ENCODE measurements at places on chromosomes 7 and 10. TPM values are rescaled to one million over a fixed set of nuclear protein-coding genes. Genes with fewer than 3 reads are reported as not detected.

DNA sequence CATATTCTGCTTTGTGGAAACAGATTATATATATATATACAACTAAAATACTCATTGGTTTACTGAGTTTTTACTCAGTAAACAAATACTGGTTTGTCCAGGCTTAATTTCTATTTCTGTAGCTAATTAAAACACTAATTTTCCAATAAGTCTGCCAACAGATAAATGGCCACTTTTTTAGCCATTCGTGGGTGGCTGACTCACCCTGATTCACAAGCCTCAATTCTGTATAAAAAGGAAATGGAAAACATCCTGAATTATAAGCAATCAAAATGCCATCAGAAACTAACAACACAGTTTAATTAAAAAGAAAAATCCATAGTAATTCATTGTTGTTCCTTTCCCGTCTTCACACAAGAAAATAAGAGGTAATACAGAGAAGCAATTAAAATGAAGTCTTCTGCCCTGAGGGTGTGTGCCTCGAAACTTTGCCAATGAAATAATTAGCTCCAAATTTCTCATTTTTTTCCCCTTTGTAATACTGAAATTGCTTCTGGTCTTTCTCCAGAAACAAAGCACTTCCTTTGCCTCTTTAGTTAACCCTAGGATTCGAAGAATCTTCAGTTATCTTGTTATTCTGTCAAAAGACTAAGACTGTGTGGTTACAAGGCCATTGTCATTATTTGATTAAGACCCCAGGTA lies 118.7 kb upstream of the PTN start:
- DNase-seq: no peak

- DNase-seq: no peak
Measured at GRCh38 chr10:5504146-5505072, 5.0 kb upstream of the CALML5 start.

- no peak for DNase-seq
Measured at GRCh38 chr7:157547611-157548010, 210.8 kb downstream of the DNAJB6 start.

GRCh38 chr7:5661942-5662341 lies 119.5 kb downstream of the RNF216 start:
- no peak for DNase-seq

DNA sequence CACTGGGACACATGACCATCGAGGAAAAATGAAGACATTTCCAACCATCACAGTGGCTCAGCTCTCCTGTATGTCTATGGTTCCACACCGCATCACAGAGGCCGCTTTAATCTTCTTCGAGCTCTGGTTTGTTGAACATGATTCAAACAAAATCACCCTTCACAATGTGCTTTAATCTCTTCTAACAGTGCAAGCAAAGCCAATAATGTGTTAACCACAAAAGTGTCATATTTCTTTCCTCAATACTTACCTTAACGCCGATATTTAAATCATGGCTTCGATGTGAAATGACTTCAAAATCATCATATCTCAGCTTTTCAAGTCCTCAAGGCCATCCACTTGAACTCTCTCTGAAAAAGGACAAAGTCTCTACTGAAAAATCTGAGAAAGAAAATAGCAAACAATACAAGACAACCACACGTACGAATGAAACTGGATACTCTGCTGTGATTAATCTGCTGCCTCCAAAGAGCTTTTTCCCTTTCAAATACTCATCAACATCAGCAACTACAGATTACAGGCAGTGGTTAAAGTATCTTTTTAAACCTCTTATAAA lies 23.0 kb upstream of the SVIL start:
- no peak for DNase-seq

DNA sequence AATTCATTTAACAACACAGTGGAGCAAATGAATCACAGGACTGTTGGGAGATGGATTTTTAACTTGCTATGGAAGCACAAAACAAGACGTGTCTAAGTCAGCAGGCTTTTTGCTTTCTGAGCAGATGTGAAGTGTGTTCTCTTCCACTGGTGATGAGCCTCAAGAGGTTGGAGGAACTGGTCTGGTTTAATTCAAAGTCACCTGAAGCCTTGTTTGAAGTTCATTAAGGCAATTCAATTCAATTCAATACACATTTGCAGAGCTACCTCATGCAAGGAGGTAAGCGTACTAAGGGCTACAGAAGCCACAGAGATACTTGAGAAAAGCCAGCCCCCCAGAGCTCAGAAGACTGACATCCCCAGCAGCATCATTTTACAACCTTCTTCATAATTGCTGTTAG lies 68.4 kb upstream of the PALS2 start:
- no peak for DNase-seq

DNA sequence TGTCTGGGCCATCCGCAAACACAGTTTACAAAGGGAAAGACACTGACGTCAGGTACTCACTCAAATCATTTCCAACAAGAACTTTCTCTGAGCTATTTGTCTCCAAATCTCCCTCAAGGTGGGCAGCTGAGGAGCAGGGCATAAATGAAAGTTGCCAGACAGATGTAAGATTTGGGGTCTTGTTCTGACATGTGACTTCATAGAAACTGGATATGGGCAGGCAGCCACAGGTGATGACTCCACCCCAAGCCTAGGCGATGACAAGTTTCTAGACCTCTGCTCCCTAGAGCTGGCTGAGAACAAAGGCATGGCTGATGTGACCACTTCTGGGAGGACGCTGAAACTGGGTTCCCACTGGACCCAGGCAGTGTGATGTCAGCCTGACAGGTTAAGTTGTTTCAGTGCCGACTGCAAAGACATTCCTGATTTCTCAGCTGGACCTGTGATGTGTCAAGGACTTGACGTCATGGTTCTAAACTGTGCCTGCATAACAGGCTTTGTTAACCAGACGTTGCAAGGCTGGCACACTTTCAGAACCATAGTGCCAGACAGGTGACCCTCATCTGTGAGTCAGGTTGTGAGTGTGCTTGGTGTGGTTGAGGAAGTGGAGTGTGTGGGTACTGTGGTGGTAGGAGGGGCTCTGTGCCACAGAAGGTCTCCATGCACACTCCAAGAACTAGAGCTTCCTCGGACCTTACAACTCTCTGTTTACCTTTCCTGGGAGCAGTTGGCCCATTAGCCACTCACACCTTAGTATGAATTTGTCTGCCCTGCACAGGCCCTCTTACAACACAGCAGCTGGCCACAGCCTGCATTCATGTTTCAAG lies 39.9 kb upstream of the EBF3 start:
- no peak for DNase-seq

DNA sequence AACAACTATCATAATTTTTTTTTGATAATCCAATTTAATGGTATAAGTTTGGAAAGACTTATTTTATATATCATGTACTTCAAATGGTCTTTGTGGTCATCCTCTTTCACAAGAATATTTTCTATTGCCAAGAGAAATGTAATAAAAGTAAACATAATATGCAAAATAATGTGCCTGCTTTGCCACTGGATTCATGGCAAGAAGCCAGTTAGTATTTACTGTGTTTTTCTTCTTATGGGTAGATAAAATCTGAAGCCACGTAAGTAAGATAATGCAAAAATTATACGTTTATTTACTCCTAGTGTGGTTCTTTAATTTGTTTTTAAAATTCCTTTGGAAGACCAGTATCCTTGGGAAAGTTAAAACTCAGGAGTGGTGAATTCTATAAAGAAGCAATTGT lies 258.5 kb downstream of the ARL4A start:
- DNase-seq: no peak

DNA sequence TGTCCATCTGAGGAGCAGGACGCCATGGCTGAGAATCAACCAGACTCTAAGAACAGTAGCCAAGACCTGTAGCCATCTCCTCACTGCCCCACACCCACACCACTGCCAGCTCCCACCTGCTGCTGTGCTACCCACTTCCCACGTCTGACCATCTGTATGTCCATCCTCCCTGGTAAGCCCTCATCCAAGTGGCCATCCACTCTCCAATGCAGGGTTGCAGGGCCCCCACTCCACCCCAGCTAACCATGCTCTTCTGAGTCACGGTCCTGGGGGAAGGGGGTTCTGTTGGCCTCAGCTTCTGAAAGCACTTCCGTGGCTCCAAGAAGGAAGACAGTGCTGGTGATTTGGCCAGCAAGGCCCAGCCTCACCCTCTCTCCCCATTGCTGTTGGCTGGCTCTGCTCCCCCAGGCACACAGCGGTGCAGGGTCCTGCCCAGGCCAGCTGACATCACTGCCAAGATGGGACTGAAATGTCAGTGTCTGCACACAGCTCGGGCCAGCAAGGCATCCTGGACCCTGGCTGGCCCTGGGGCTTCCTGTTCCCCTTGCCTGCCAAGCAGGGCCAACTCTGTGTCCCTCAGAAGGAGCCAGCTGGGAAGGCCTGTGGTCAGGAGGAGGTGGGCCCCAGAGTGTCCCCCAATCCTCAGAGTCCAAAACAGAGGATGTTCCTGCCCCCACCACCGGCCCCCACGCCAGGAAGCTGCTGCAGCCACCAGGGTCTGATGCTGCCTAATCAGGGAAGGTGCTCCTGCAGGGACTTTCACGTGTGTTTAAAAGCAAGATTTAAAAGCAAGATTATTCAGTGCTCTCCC lies 17.5 kb downstream of the RASGEF1A start:
- DNase-seq: peak; percentile 47

GRCh38 chr7:45609180-45609579 lies 35.0 kb downstream of the ADCY1 start:
- no peak for DNase-seq

GRCh38 chr10:87753995-87754866 lies 63.8 kb downstream of the ATAD1 start:
- no peak for DNase-seq

- DNase-seq: no peak
Measured at GRCh38 chr10:58771863-58772262, 259.2 kb downstream of the BICC1 start.

GRCh38 chr10:72690071-72690755 lies 1.7 kb upstream of the MCU start:
- no peak for DNase-seq

DNA sequence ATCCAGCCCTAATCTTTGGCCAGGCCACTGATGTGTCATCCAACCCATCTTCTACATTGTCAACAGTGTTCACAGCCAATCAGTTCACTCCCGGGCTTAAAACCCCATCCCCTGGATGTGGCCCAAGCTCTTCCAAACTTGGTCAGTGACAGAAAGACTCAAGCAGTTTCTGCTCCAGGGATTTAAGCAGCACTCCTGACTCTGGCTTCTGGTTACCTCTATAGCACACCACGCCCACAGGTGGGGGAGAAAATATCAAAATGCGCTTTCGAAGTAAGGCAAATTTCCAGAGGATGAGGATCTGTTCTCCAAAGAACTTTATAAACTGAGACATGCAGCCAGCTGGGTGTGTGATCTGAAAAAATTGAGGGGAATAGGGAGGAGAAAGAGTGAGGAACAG lies 35.9 kb downstream of the DENND11 start:
- no peak for DNase-seq

The GPR85 gene
- total RNA-seq: not detected

The SMKR1 gene
- not detected for total RNA-seq

The HOXA5 gene
- not detected for total RNA-seq

The ALDH18A1 gene
- 101 TPM for total RNA-seq

The ATP5MK gene
- 339 TPM for total RNA-seq
